ENCODE measurements at places on chromosomes 3 and 15.

DNA sequence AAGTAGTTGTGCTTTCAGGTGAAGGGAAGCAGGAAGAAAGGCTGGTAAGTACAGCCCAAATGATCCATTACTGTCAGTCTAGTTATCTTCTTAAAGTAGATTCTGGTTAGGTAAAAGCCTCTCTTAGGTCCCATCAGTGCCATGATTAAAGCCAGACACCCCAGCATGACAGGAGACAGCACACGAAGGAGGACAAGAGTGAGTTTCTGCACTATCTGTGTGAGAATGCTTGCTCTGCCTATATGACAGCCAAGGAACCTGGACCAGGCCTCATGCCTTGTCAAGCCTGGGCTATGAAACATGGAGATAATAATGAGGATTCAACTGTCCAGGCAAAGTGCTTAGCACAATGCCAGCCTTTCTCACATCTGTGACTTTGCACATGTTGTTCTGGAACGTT is 13.5 kb upstream of the FILIP1L start:
- no peak for DNase-seq

GRCh38 chr3:138082992-138083386 is 32.4 kb downstream of the DZIP1L start:
- no peak for DNase-seq

DNA sequence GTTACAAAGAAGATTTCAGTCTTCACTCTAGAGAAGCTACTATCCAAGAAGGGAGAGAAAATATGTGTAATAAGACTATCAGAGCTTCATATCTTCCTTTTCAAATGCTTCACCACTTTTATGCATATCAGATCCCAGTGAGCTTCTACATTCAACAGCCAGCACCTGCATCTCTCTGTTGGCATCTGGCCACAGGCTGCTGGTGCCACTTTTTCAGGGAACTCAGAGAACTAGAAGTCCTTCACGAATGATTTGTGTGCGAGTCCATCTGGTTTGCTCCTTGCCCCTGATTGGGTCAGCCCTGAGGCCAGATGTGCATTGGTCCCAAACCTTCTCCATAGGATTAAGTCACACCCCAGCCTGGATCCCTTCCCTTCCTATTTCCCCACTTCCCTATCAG is 22.1 kb downstream of the SNTN start:
- no peak for DNase-seq

DNA sequence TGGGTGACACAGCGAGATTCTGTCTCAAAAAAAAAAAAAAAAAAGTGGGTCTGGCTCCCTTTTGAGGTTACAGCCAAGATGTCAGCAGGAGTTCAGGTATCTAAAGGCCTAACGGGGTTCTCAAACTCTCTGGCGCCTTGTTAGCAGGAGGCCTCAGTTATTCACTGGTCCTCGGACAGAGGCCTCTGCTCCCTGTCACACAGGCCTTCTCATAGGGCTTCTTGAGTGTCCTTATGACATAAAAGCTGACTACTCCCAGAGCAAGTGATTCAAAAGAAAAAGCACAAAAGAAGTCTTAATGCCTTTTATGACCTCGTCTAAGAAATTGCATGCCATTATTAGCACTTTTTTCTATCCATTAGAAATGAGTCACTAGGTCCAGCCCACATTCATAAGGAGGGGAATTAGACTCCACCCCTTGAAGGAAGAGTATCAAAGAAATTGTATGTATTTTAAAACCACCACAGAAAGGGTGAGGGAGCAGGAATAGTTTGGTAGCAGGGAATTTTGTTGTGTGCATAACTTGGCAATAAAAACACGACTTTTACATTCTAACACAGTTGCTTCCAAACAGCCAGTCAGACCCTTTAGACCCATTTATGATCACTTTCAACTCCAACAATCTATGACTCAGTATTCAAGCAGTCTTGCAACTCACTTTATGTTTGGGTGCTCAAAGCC is 90.3 kb downstream of the MEX3B start:
- no peak for DNase-seq

GRCh38 chr3:134374105-134374790 is at the start of gene AMOTL2:
AMOTL2 (minus strand) TSS chr3:134374447; CDS start chr3:134371433, 3,014 bp downstream.
- no peak for DNase-seq

- DNase-seq = no peak
Measured at GRCh38 chr3:116000311-116000710, 377.0 kb downstream of the GAP43 start.

GRCh38 chr3:4980229-4981203 is 1.3 kb downstream of the BHLHE40 start:
- DNase-seq = peak; percentile 93

- DNase-seq = no peak
Measured at GRCh38 chr15:39720621-39721611, 61.7 kb downstream of the FSIP1 start.

DNA sequence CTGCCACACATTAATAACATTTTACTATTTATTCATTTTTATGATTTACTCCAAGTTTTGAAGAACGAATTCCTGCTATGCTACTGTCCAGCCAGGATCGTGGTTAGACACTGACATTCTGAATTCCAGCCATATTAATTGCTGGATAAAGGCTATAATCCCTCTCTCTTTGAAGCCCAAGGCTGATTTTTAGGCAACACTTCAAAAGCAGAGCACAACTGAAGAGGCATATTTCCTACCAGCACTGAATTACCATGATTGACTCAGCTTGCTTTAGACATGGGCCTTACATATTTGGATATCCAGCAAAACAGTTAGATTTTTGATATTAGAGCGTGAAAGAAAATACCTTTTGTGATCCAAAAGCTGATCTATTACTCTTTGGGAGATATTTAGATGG is 205.0 kb downstream of the ZIC1 start:
- no peak for DNase-seq

- DNase-seq = no peak
Measured at GRCh38 chr3:111968319-111969054, 10.3 kb upstream of the ABHD10 start.

DNA sequence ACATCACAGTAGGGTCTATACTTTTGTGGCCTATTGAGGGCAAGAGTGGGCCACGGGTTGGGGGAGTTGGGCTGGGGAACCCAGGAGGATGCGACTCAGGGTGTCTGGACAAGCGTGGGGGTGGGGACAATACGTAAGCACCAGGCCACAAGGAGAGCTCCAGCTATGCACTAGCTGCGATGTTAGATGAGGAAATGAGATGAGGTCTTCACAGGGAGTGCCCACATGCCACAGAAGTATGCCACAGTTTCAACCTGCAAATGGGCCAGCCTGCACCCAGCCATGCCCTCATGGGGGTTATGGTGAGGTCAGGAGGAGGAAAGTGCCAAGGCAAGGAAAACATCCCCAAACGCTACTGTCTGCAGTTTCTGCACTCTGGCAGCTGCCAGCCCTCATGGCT is 30.5 kb downstream of the CACNA2D2 start:
- no peak for DNase-seq

DNA sequence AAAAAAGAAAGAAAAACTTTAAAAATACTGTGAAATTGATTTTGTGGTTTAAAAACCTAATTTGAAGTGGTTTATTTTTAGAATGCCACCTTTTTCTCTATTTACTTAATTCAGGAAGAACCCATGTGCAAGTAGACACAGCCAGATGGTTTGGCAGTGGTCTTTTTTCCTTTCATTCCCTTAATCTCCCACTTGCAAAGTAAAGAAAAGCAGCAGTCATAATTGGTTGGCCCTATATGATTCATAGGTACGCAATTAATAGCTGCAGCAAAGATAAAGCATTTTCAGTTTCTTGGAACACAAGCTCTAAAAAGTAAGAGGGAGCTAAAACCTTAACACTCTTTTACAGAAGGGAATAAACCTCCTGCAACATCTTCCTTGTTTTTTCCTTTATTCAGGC is 115.3 kb downstream of the MECOM start:
- no peak for DNase-seq

GRCh38 chr3:141735770-141736465 is 2.2 kb upstream of the RNF7 start:
- no peak for DNase-seq

DNA sequence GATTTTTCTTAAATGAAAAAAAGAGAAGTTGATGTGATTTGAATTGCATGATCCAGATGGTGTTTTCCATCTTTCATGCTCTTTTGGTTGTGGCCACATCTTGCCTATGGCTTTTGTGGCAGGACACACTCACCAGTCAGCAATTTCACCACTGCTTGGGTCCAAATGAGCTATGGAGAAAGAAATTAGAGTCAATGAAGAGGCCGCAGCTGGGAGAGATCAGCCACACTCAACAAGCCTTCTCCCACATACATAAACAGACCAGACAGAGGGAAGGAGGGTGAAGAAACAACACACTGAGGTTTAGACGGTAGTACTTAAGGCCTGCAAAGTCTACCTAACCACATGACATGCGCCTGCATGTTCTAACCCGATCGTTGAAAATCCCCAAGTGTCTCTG is 110.7 kb upstream of the CDIN1 start:
- no peak for DNase-seq

DNA sequence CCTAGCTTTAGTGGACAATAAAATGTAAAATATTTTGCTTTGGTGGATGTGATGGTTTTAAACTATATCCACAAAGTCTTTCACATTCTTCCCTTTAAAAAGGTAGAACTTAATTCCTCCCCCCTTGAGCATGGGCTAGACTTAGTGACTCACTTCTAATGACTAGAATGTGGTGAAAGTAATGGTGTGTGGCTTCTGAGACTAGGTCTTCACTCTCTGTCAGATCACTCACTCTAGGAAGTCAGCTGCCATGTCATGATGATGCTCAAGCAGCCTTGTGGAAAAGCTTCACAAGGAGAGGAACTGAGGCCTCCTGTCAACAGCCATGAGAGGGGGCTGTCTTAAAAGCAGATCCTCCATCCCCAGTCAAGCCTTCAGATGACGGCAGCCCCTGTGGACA is 4.2 kb downstream of the LRRC2 start:
- no peak for DNase-seq
